ENCODE measurements at places on chromosomes 4 and X.

DNA sequence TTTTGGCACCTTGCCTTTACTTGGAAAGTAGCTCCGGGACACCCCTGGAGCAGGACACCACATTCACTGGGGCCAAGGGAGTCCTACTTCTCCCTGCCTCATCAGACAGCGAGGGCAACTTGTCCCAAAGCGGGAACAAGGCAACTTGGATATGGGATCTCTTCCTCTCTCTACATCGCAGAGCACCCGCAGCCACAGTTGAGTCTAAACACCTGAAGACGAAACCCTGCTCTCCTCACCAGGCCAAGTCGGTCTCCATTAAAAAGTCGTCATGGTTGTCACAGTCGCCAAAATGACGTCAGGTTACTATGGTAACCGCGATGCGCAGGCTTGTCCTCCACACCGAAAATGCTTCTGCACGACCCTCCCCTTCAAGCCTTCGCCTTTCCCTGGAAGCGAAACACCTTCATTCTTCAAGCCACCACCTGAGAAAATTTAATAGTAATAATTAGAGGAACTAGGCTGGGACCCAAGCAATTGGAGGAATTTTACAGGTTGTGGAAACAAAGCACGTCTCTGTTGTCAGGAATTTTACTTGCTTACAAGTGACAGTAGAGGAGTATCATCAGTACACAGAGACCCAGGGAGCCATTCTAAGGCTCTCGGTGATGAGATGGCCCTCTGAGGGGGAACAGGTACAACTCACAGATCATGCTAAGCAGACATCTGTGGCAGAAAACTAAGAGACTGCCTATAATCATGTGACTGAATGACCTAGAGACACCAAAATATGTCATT, 30.5 kb upstream of the TCEAL4 start:
- DNase-seq: no peak

GRCh38 chrX:7972586-7972985, 45.4 kb upstream of the PNPLA4 start:
- DNase-seq: no peak

GRCh38 chr4:188295899-188296298, 156.7 kb downstream of the TRIML1 start:
- no peak for DNase-seq

- DNase-seq: no peak
These were observed 34.9 kb downstream of the FHDC1 start for GRCh38 chr4:152971053-152971452.

GRCh38 chr4:123555233-123555806, 158.7 kb downstream of the SPRY1 start:
- peak; percentile 74 for DNase-seq

DNA sequence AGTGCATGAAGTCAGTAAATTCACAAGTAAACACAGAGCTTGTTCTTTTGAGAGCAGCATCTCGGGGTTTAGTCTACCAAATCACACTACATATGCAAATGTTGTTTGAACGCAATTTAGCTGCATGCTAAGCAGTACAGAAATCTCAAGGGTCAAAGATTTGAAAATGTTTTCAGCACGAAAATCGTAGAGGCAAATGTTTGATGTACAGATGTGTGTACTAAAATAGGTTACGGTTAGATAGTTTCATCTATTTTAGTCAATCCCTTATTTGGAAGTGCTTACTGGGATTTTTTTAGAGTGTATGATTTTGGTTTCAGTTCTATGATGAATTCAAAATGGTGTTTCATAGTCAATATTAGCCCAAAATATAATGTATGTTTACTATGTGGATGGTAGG, 1928.2 kb upstream of the TENM3 start:
- no peak for DNase-seq

GRCh38 chr4:11866391-11866790, 437.7 kb upstream of the HS3ST1 start:
- no peak for DNase-seq

DNA sequence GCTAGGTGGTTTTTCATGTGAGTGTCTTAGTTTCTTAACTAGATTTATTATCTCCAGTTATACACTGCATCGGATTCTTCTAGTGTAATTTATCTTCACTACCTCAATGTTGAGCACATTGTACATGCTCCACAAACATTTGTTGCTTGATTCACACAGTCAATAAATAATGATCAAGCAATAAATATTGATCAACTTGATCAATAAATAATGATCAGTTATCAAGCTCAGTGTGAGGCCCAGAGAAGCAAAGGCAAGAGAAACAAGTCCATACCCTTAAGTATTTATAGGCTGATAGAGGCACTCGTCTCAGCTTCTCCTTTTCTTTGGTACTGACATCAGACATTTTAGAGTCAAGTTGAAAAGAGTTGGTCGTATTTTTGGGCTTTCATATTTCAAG, 5.1 kb upstream of the VBP1 start:
- no peak for DNase-seq

DNA sequence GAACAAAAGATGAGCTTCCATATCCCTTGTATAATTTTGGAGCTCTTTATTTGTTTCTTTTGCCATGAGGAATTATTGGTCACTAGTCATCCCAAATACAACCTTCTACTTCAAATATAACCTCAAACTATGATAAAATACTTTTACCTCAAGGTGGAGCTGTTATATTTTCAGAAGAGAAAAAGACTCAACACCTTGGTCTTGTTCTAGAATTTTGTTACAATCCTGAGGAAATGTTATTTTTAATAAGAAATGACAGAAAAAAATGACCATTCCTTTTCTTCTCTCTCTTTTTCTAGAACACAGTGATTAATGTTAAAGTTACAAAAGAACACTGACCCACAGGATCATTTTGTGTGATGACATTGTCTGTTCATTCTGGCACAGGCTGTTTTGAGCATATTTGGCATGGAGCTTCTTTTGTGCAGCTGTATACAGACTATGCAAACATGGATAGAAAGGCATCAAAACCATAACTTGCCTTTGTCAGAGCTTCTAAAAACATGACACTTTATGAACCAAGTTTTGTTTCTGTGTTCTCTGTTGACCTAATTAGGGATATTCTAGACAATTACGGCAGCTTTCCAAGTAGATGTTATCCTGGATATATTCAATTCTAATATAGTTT, 159.6 kb upstream of the CTSO start:
- peak; percentile 21 for DNase-seq

DNA sequence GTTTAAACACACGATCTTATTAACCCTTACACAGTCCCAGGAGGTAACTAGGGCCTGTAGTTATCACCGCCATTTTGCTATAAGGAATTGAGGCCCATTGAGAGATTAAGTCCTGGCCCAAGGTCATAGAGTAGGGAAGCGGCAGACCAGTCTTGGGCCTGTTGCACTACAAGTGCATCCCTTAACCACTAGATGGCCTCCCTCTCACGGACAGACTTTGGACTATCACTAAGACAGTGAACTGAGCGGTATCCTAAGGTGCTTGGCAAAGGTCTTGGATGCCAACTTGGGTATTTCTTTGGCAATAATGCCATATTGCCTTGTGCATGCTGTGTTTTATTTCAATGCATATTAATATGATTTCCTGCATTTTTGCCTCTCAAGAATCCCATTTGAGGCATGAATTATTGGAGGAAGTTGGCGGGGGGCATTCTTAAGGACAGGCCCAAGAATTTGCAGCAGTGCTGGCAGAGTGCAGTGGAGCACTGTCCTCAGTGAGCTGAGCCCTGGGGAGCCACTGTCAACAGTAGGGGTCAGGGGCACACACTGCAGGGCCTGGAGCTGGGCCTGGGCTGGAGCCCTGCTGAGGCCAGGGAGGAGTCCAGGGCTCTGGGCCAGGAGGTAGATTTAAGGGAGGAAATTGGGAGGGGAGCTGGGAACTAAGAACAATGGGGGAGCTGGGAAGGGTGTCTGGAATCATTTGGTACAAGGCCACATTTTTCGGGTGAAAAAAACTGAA, 147.4 kb downstream of the SMIM20 start:
- DNase-seq: peak; percentile 16

DNA sequence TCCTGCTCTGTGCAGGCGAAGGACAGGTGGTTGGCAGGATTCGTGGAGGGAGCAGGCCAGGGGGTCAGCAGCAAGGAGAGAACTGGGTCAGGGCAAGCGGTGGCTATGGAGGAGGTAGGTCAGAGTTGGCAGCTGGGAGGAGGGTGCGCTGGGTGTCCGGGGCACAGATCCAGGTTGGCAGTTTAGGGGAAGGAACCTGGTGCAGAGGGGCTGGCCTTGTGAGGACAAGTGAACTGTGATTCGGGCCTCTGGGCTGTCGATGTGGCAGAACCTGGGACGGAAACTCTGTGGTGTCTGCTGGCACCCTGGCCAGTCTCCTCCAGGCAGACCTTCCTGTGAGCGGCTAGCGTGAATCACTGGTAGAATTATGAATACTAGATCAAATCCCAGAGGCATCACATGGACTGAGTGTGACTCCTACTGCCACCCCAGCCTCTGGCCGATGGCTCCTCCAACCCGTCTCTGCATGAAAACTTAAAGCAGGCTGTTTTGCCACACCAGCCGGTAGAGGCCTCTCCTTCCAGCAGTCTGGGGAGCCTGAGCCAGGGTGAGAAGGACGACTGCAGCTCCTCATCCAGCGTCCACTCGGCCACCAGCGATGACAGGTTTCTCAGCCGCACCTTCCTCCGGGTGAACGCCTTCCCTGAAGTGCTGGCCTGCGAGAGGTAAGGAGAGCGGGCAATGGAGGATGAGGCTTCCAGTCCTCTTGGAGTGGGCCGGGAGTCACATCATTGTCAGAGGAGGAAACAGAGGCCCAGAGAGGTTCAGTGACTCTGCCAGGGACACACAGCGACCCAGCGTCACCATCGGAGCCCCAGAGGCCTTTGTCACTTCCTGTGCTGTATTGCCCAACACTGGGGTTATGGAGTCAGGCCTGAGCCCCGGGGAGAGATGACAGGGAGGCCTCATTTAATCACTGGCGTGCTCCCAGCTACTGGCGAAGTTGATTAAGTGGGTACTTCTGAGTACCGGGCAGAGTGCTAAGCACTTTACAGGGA, 20.3 kb downstream of the EVC start:
- DNase-seq: no peak

DNA sequence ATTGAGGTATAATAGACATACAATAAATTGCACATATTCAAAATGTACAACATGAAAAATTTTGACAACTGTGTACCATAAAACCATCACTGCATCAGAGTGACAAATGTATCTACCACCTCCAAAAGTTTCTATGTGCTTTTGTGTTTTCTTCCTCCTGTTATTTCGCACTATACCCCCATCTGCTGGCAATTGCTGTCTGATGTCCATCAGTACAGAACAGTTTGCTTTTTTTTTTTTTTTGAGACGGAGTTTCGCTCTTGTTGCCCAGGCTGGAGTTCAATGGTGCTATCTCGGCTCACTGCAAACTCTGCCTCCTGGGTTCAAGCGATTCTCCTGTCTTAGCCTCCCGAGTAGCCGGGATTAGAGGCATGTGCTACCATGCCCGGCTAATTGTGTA, 154.3 kb upstream of the GIMD1 start:
- no peak for DNase-seq

GRCh38 chr4:23947826-23948225, 58.0 kb upstream of the PPARGC1A start:
- DNase-seq: no peak

DNA sequence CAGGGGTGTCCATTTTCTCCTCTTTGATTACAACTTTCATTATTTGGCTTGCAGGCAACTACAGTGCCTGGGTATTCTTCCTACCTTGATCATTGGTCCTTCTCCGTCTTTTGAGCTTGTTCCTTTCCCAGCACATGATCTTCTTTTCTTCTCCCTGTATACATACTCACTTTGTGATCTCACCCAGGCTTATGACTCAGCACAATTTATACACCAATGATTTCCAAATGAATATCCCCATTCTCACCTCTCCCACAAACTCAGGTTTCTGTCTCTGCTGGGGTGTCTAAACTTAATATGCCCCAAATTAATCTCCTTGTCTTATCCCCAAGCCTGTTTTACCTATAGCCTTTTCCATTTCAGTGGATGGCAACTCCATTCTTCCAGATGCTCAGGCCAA, 19.5 kb upstream of the C4orf54 start:
- no peak for DNase-seq

GRCh38 chr4:102642631-102643298, 118.0 kb downstream of the MANBA start:
- DNase-seq: no peak

- DNase-seq: no peak
These were observed 26.2 kb downstream of the CCDC149 start for GRCh38 chr4:24886596-24886995.

- peak; percentile 65 for DNase-seq
These were observed 4.0 kb downstream of the COL25A1 start for GRCh38 chr4:109298279-109299010.

DNA sequence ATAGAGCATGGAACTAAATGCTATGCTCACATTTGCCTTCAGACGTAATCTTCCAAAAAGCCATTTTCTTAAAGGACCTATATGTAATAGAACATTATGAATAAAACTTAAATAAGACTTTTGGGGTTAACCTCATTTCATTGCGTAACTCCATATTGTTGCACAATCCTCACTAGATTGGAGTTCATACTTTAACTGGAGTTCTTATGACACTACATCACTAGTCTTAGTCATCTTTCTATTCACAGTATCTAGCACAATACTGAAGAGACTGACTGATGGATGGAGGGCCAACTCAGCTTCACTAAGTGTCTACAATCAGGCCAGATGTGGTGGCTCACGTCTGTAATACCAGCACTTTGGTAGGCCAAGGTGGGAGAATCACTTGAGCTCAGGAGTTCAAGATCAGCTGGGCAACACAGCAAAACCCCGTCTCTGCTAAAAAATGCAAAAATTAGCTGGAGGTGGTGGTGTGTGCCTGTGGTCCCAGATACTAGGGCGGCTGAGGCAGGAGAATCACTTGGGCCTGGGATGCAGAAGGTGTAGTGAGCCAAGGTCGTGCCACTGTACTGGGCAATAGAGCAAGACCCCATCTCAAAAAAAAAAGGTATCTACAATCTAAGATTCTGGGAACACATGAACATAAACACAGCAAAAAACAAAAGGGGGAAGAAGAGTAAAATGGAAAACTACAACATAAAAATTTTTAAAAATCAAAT, 80.8 kb upstream of the MAB21L2 start:
- DNase-seq: no peak

DNA sequence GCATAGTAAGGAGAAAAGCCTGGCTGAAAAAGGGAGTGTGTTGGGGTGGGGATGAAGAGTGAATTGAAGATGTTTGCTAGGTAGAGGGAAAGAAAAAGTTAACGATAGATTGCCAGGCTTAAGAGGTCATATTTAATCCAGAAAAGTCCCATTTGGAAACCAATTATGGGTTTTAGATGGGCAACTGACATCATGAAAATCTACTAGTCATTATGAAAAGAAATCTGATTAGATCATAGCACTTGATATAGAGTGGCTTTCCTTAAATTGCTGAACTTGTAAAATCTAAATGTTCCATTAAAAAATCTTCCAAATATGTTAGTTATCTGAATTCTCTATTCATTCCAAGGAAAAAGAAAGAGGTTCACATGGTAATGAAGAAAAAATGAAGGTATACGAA, 37.5 kb upstream of the IL21 start:
- DNase-seq: no peak

DNA sequence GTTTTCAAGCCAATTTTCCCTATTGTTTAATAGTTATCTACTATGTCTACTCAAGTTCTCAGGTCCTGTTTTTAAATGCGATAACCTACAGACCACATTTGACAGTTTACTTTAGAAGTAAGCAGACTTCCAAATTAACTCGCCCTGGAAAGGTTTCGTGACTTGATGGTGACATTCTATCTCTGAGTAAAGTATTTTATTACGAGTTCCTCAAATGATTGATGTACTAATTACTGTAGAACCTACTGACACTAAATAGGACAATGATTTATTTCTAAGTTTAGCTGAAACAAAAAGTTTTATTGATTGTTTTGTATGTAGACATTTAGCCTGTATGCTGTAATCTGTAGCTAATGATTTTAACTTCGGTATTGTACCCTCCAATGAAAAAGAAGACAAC, 1.9 kb upstream of the PPBP start:
- no peak for DNase-seq

- DNase-seq: no peak
These were observed 6.9 kb downstream of the CLCN3 start for GRCh38 chr4:169627307-169627706.
